ENCODE measurements at places on chromosomes 4 and X.

DNA sequence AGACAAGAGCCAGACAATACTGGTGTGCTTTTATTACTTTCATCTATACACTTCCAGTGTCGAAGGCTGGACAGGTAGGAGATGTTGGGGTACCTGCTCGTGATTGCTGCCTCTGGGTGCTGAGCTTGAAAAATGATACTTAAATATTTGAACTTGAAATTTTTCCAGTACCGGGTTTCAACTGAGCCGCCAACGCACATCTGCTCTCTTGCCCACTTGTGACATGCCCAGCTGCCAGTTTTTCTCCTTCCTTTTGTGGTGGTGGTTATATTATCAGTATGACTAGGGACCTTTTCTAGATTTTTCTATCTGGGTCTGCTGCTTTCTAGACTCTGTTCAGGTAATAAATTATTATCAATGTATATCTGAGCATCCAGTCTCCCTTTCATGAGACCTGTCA, 3.4 kb downstream of the OGT start:
- DNase-seq = no peak

GRCh38 chr4:141220271-141220670, 424 bp upstream of the ZNF330 start:
- DNase-seq = peak; percentile 38

DNA sequence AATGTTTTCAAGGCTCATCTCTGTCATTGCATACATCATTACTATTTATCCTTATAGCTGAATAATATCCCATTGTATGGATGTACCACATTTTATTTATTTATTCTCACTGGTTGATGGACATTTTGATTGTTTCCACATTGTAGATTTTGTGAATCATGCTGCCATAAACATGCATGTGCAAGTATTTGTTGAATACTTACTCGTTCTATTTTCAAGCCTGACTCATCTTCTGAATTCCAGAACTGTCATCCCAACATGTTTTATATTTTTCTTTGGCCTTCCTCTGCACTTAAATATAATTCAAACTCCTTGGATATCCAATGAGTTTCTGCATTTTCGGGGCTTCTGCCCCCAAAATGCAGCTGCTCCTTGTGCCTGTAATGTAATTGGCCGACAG, 77.6 kb downstream of the MXRA5 start:
- DNase-seq = no peak

DNA sequence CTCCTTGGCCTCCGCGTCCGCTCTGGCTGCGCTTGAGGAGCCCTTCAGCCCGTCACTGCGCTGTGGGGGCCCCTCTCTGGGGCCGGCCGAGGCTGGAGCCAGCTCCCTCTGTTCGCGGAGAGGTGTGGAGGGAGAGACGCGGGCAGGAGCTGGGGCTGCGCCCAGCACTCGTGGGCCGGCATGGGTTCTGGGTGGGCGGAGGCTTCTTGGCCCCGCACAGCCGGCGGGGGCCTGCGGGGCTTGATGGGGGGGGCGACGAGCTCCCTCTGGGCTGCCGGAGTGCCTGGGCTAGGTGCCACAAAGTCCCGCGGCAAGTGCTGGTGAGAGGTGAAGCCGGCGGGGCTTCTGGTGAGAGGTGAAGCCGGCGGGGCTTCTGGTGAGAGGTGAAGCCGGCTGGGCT, 61.9 kb downstream of the ANKRD50 start:
- DNase-seq = no peak

DNA sequence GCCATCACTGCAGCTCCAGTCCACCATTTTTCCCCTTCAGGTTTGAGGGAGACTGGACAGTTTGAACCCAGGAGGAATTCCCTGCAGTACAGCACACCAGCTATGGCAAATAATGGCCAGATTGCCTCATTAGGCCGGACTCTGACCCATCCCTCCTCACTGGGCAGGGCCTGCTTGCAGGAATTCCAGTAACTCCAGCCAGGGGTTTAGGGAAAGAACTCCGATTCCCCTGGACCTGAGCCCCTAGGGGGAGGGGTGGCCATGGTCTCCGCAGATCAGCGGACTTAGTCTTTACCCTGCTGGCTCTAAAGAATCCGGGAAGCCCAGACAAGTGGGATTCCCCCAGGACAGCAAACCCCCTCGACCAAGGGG, 342.8 kb downstream of the DMD start:
- DNase-seq = no peak
